Brain microvascular endothelial cell (primary cell): ENCODE measurements at places on chromosomes 7 and 10.

GRCh38 chr10:16360001-16360400 lies 76.8 kb upstream of the PTER start:
- no peak for DNase-seq

- no peak for DNase-seq
Measured at GRCh38 chr10:14412624-14413023, 81.9 kb upstream of the FRMD4A start.

- DNase-seq: no peak
Measured at GRCh38 chr10:132844069-132844809, 58.3 kb upstream of the NKX6-2 start.

- DNase-seq: no peak
Measured at GRCh38 chr10:75058161-75058560, 53.3 kb upstream of the SAMD8 start.
